ENCODE measurements at places on chromosomes 11 and 22.
A peak's percentile ranks its signal among the peaks of the same experiment; 100 is the strongest.

DNA sequence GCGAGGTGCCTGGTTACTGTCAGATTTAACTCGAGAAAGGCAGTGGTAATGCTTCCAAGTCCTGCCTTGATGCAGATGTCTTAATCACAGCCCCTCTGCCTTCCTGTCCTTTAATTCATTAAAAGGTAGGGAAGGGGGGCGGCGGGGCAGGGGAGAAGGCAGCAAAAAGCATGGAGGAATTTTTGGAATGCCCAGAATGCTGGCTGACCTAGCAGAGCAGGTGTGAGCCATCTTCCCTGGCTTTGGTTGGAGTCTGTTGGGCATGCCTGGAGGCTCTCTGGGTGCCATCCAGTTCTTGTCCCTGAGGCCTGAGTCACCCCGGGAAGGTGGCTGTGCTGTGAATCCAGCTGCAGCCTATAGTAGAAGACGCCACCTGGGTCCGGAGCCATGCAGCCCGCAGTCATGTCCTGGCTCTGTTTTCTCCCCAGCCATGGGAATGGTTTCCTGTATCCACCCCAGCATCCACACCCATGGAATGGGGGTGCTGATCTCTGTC lies 15.6 kb downstream of the KIAA1671 start:
- peak; percentile 57 for DNase-seq

GRCh38 chr22:50260434-50260800 lies 1.1 kb downstream of the MAPK12 start:
- DNase-seq = no peak

GRCh38 chr11:65194564-65194963 lies 12.8 kb downstream of the CAPN1 start:
- DNase-seq = no peak

DNA sequence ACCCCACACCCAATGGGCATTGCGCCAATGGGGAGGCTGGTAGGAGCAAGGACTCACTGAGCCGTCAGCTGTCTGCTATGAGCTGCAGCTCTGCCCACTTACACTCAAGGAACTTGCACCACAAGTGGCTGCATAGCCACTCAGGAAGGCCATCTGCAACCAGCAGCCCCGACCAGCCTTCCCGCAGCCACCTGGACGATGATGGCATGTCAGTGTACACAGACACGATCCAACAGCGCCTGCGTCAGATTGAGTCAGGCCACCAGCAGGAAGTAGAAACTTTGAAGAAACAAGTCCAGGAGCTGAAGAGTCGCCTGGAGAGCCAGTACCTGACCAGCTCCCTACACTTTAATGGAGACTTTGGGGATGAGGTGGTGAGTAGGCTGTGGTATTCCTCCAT lies 59.8 kb upstream of the HORMAD2 start:
- no peak for DNase-seq

- peak; percentile 92 for DNase-seq
Observed at GRCh38 chr22:24894220-24894975, 52.1 kb downstream of the LHFPL7 start.

GRCh38 chr22:30161051-30161469 lies 80.8 kb downstream of the HORMAD2 start:
- DNase-seq = no peak

- no peak for DNase-seq
Observed at GRCh38 chr11:45982656-45983470, 60.4 kb downstream of the LARGE2 start.

GRCh38 chr11:75959540-75959939 lies 144.5 kb downstream of the UVRAG start:
- DNase-seq = no peak

DNA sequence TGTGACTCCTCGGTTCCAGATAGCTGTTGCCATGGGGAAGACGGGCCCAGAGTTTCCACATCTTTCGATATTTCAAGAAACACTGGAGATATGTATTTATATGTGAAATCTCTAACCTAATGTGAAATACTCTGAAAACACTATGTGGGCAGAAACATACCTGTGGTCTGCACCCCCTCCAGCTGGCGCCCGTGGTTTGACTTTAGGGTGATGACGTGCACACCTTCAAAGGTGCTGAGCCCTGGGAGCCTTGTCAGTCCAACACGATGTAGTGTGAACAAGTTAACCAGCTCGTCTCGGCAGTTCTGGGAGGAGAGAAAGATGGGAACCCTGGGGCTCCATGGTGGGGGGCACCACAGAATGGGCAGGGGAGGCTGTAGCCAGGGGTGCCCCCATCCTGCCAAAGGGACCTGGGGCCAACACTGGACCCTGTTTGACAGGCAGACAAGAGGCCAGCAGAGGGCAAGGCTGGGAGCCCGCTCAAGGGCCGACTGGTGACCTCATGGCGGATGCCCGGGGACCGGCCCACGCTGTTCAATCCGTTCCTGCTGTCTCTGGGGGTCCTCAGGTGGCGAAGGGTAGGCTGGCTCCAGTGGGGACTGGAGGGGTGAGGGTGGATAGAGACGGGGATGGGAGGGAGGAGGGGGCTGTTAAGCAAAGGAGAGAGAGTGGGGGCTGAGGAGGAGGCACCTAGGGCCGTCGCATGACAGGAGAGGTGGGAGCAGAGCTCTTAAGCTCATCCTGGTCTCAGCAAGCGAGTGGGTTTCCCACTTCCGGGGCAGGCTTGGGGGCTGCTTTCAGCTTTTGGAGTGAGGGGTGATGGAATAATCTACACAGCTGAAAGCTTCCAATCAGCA lies 43.8 kb downstream of the TRIOBP start:
- DNase-seq = no peak

DNA sequence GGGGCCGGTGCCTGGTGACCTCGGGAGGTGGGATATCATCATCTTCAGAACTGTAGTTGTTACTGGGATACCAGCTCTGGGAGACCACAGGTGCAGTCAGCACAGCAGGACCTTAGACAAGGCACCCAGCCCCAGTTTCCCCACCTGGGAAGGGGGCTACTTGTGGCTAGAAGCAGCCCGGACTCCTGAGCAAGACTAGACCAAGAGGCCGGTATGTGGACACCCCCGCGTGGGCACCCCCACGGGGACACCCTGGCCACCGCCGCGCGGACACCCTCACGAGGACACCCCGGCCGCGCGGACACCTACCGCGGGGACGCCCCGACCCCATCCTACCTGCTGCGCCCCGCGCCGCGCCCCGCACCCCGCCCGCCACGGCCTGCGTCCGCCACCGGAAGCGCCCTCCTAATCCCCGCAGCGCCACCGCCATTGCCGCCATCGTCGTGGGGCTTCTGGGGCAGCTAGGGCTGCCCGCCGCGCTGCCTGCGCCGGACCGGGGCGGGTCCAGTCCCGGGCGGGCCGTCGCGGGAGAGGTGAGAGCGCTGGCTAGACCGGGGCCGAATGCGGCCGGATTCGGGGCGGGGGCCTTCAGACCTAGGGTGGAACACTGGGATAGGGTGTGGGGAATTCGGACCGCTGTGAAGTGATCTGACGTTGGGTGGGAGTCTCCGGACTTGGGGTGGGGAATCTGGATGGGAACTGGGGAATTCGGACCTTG lies at the start of the genes COMT and TXNRD2:
COMT (plus strand) TSS at position 408 of the 718 bp plus-strand sequence. CDS start 20,755 bp downstream, outside the sequence.
TXNRD2 (minus strand) TSS at position 454 of the 718 bp plus-strand sequence; CDS start at position 439, 15 bp downstream.
- peak; percentile 71 for DNase-seq

DNA sequence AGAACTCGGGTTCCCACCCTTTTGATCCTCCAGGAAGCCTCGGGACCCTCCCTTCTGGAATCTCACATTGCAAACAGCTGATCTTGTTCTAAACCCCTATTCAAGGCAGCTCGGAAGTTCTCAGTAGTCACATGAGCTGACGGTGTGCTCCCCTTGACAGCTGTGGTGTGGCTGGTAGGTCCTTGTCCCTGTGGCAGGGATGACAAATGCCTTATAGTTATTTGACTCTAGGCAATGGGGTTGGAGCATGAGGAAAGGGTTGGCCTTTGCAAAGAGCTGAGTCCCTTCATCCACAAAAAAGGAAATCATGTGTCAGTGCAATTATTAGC lies 23.6 kb downstream of the EIF4G2 start:
- no peak for DNase-seq

GRCh38 chr11:85955531-85955930 lies 100.3 kb downstream of the CCDC83 start:
- DNase-seq = no peak

DNA sequence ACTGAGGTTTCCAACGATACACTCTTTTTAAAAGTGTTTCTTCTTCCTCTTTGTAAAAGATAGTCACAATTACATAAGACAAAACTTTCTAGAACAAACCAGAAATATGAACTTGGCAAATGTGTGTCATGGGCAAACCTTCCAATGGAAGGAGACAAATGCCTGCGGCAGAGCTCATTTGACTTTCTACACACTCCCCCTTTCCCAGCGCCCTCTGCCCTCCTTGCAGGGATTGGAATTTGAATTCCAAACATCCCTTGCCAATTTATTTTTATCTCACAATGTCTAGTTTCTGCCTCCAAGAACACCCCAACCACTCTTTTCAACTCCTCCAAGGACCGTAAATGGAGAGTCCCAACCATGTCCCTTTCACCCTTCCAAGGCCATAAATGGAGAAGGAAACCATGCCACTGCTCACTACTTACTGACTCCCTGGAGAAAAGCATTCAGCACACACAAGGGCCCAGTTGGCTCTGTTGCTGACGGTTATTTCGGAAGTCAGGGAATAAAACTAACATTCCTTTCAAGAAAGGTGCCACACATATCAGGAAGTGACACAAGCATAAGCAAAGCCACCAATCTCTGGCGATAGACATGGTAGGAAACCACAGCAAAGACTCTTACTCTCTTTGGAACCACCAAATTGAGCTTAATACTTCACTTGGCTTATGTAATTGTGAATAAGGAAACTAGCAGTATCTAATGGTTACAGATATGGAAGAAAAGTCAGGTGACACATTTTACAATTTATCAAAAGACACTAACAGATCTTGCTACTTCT lies 15.0 kb upstream of the ESAM start:
- DNase-seq = no peak

DNA sequence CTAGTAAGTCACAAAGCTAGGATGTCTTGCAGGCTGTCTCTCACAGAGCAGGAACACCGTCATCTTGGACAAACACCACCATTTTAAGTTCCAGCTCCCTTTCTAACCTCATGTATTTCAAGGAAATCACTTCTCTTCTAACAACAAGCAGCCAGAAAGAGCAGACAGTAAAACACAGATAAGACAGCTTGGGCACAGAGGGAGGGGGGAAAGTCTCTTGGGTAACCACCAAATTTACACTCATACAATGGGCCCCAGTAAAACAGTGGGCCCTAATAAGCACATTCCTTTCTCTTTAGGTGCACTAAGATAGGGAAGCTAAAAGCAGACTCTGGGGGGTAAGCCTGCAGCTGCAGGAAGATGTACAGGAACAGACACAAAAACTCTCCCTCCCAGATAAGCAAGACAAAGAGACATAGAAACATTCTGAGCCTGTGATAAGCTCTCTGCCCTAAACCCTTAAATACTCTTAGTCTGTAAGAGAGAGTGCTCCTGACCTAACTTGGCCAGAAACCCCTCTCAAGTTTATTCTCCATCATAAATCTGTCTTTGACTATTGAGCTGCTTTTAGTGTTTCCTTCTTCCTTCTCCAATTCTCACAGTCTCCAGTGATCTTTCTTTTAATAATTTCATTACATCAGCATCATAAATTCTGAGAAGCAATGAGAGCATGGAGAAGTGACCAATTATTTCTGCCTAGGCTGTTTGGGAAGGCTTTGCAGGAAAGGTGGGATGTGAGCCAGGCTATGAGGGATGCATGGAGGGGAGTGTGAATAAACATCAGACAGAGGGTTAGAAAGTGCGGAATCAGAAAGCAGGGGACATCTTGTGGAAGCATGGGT lies 7.4 kb downstream of the OR10D3 start:
- no peak for DNase-seq

GRCh38 chr22:24119476-24119875 lies 61.8 kb upstream of the SUSD2 start:
- no peak for DNase-seq

- no peak for DNase-seq
Observed at GRCh38 chr11:126918556-126918955, 82.0 kb downstream of the KIRREL3 start.

GRCh38 chr11:66216911-66217310 lies 51.5 kb upstream of the RAB1B start:
- no peak for DNase-seq

DNA sequence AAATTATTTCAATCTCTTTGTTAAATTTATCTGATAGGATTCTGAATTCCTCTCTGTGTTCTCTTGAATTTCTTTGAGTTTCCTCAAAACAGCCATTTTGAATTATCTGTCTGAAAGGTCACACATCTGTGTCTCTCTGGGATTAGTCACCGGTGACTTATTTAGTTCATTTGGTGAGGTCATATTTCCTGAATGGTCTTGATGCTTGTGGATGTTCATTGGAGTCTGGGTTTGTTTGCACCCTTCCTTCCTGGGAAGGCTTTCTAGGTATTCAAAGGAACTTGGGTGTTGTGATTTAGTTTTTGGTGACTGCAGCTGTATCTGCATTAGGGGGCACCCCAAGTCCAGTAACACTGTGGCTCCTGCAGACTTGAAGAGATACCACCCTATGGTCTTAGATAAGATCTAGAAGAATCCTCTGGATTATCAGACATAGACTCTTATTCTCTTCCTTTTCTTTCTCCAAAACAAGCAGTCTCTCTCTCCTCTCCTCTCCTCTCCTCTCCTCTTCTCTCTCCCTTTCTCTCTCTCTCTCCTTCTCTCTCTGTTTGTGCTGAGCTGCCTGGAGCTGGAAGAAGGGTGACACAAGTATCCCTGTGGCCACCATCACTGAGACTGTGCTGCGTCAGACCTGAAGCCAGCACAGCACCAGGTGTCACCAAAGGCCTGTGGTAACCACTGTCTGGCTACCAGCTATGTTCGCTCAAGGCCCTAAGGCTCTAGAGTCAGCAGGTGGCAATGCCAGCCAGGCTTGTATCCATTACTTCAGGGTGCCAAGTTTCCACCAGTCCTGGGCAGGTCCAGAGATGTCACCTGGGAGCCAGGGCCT lies 3.3 kb upstream of the HEPN1 start:
- no peak for DNase-seq

DNA sequence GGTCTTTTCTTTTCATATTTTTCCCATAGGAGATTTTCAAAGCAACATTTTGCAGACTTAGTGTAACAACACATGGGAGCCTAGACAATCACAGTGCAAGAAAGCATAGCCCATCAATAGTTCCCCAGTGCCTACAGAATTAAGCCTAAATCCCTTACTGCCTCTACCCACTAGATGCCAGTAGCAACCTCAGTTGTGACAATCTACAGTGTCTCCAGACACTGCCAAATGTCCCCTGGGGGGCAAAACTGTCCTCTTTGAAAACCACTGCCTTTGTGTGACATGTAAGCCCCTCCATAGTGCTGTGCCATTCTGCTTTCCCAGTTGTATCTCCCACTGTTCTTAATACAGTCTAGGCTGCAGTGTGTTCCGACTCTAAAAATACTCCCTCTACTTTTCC lies 1329.0 kb downstream of the LRRC4C start:
- DNase-seq = no peak

- no peak for DNase-seq
Observed at GRCh38 chr11:60932605-60933356, 8.5 kb downstream of the TMEM132A start.

- DNase-seq = no peak
Observed at GRCh38 chr11:47175746-47176327, 842 bp downstream of the ARFGAP2 start.

- no peak for DNase-seq
Observed at GRCh38 chr11:30436801-30437200, 113.9 kb downstream of the ARL14EP start.

- DNase-seq = peak; percentile 86
Observed at GRCh38 chr22:42780070-42780540, 59.4 kb upstream of the A4GALT start.
